ENCODE measurements at places on chromosomes 13 and 19. TPM values are rescaled to one million over a fixed set of nuclear protein-coding genes. Genes with fewer than 3 reads are reported as not detected.

The THSD8 gene
- total RNA-seq: 37.3 TPM

DNA sequence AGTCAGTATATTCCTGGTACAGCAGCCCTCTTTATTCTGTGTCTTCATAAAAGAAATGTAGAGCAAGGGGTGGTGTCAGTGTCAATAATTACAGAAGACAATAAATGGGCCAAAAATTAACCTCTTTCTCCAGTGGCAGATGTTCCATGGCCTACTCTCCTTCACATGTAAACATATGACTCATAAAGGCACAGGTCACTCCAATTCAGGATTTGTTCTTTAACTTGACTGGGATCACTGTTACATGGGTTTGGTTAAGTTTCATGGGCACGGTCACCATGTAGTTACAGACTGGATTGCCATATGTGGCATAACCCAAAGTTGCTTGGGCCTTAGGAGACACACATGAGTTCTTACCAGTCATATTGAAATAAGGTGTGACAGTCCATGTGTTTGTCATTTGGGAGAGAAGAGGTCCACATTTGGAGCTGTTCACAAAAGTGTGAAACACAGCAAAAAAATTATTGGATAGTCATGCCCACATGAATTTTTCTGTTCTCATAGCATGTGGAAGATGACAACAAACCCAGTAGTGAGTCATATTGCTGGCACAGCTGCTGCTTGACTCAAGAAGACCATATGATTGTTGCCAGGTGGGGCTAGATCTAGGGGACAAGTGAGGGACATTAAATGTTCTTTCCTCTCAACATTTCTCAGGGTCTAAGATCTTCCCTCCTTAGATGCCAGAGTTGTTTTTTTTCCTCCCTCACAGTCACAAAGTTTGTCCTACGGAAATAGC, 68.1 kb upstream of the HTR2A start:
- H3K27ac ChIP-seq: no peak overlapping the region
- no peak overlapping the region for H3K4me3 ChIP-seq
- no peak for DNase-seq
- no peaks in the 10 kb centered on the region for H3K27me3 ChIP-seq
- H3K36me3 ChIP-seq: no peaks in the 10 kb centered on the region

- H3K4me3 ChIP-seq: no peak overlapping the region
- H3K27ac ChIP-seq: no peak overlapping the region
- H3K27me3 ChIP-seq: no peaks in the 10 kb centered on the region
Observed at GRCh38 chr13:101977475-101977874, 424.4 kb downstream of the FGF14 start.

The JAK3 gene
- total RNA-seq: 3.2 TPM

DNA sequence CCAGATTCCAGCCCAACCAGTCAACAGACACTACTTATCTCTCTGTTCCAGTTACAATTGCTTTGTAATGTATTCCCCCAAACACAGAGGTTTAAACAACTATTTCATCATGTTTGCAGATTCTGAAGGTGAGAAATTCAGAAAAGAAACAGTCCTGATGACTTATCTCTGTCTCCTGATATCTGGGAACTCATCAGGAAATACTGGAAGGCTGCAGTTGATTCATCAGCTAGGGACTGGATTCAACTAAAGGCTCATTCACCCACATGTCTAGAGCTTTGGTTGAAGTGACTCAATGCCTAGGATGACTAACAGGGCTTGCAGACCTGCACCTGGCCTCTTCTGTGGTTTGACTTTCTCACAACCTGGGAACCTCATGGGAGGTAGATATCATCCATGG, 56.6 kb upstream of the GPC6 start:
- H3K36me3 ChIP-seq: no peaks in the 10 kb centered on the region
- H3K27me3 ChIP-seq: no peaks in the 10 kb centered on the region
- H3K27ac ChIP-seq: no peak overlapping the region
- DNase-seq: no peak

DNA sequence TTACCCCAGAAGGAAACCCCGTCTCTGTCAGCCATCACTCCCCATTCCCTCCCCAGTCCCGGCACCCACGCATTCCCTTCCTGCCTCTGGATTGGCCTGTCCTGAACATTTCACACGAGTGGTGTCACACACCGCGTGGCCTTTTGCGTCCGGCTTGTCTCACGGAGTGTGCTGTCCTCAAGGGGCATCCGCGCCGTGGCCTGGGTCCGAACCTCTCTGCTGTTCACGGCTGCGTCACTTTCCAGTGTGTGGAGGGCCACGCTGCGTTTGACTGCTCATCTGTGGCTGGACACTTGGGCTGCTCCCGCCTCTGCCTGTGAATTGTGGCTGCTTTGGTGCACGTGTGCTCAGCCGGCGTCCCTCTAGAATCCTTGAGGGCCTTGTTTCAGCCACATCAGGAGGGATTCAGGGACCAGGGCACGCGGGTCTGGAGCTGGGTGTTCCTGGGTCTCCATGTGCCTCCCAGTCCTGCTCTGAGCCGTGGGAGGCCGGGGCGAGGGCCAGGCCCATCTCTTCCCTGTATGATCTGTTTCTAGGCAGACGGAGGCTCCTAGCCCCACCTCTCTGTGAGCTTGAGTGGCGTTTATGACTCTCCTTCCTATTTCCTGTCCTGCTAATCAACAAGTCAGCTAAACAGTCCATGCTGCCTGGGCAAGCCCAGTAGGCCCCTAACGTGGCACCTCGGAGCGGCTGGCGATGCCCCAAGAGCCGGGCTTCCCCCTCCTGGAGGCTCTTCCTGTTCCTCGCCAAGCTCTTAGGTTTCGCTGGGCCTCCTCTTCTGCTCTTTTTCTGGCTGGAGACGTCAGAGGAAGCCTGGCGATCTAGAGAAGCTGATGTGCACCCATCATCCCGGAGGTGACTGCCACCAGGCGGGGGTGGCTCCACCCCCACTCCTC, 8.1 kb downstream of the STK11 start:
- no peaks in the 10 kb centered on the region for H3K27me3 ChIP-seq
- H3K4me3 ChIP-seq: no peak overlapping the region
- DNase-seq: no peak
- H3K36me3 ChIP-seq: peaks cover 24% of the 10 kb centered on the region

- H3K4me3 ChIP-seq: peak overlapping the region; percentile 70
- DNase-seq: peak; percentile 78
- no peaks in the 10 kb centered on the region for H3K4me1 ChIP-seq
- no peaks in the 10 kb centered on the region for H3K36me3 ChIP-seq
- H3K27me3 ChIP-seq: peaks cover 34% of the 10 kb centered on the region
- H3K27ac ChIP-seq: no peak overlapping the region
Observed at GRCh38 chr19:19262190-19263057, 10.7 kb downstream of the TM6SF2 start.

The ETV2 gene
- total RNA-seq: 1.5 TPM

DNA sequence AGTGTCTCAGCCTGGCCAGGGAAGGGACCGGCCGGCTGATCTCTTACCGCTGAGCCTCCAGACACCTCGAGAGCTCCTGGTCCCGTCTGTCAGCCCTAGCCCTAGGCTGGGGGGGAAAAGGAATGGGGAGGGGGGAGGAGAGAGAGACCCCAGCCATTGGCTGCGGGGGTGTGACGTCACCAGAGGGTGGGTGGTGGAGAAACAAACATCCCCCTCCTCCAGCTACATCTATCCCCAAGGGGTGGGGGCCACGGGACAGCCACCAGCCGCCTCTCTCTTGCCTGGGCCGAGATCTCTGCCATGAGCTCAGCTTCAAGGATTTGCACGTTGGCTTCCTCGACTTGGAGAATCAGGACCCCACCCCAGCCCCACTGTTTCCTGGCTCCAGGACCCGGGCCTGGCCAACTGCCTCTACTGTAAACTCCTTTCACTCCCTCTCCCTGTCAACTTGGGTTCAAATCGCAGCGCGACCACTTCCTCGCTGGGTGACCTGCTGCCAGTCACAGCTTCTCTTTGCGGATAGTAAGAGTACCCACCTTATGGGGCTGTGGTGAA, at the start of gene PRX:
Gene PRX (minus strand): TSS at position 88 of the 555 bp plus-strand sequence. CDS start 5,446 bp downstream, outside the sequence.
- no peaks in the 10 kb centered on the region for H3K27me3 ChIP-seq
- H3K27ac ChIP-seq: no peak within 1 kb of the TSS
- H3K4me1 ChIP-seq: no peaks in the 10 kb centered on the region
- DNase-seq: peak; percentile 89
- H3K36me3 ChIP-seq: no peaks in the 10 kb centered on the region

The ZNF580 gene
- 27.3 TPM for total RNA-seq

The KLK15 gene
- not detected for total RNA-seq

GRCh38 chr13:70408865-70409264, 300.6 kb upstream of the KLHL1 start:
- H3K4me1 ChIP-seq: no peaks in the 10 kb centered on the region
- DNase-seq: no peak
- H3K27me3 ChIP-seq: no peaks in the 10 kb centered on the region
- H3K36me3 ChIP-seq: no peaks in the 10 kb centered on the region

The ANGPTL8 gene
- total RNA-seq: not detected

Measured in endodermal cell (in vitro differentiated cells).